Peyer's patch (tissue), 4 donors: ENCODE measurements at places on chromosomes 12 and 14. TPM values are rescaled to one million over a fixed set of nuclear protein-coding genes. Genes with fewer than 3 reads are reported as not detected.
A peak's percentile ranks its signal among the peaks of the same experiment; 100 is the strongest.

The RIN3 gene
- 15.4 TPM for total RNA-seq

The JPH4 gene
- not detected for total RNA-seq

The STON2 gene
- total RNA-seq: 16.5 TPM

DNA sequence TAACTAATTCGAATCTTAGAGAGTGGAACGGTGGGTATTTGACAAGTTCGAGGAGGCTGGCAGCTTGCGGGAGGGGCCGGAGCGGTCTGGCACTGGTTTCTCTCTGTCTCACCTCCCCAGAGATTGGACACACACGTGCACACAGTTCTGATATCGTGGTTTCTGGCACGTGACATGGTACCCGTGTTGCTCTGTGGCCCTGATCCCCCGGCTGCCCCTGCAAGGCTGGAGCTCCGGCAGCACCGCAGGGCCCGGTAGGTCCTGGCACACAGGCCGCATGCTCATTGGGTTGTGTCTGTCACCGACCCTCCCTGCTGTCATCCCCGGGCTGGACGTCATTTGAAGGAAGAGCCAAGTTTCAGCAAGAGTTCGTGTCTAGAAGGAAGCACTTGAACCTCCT is 82.7 kb downstream of the PPP2R5C start:
- no peak overlapping the region for H3K4me3 ChIP-seq
- no peaks in the 10 kb centered on the region for H3K27me3 ChIP-seq
- no peaks in the 10 kb centered on the region for H3K36me3 ChIP-seq
- H3K27ac ChIP-seq: peak overlapping the region; percentile 4

DNA sequence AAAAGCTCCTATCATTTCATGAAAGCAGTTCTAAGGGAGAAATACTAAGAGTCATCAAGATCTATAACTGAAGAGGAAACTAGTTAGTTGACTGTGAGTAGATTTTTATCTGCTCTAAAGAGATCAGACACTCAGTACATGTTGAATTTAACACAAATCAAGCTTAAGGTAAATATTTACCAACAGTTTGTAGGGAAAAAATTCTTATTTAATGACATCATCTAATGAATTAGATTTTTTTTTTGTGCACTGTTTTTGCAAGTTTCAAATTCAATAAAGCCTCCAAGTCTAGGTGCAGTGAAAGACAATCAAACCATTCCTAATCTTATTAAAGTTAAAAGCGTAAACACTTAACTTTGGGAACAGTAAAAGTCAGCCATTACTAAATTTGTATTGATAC is 93.0 kb upstream of the PRKD1 start:
- H3K27ac ChIP-seq: no peak overlapping the region
- no peaks in the 10 kb centered on the region for H3K27me3 ChIP-seq
- H3K4me3 ChIP-seq: no peak overlapping the region
- no peaks in the 10 kb centered on the region for H3K36me3 ChIP-seq
